Esophagus squamous epithelium (tissue), 5 donors: ENCODE measurements at places on chromosomes 5 and 9.

- no peak overlapping the region for H3K4me3 ChIP-seq
- H3K4me1 ChIP-seq = peaks cover 2% of the 10 kb centered on the region
- no peaks in the 10 kb centered on the region for H3K27me3 ChIP-seq
- no peak overlapping the region for H3K27ac ChIP-seq
- H3K36me3 ChIP-seq = no peaks in the 10 kb centered on the region
Observed at GRCh38 chr5:115351356-115352195, 55.1 kb upstream of the CCDC112 start.

DNA sequence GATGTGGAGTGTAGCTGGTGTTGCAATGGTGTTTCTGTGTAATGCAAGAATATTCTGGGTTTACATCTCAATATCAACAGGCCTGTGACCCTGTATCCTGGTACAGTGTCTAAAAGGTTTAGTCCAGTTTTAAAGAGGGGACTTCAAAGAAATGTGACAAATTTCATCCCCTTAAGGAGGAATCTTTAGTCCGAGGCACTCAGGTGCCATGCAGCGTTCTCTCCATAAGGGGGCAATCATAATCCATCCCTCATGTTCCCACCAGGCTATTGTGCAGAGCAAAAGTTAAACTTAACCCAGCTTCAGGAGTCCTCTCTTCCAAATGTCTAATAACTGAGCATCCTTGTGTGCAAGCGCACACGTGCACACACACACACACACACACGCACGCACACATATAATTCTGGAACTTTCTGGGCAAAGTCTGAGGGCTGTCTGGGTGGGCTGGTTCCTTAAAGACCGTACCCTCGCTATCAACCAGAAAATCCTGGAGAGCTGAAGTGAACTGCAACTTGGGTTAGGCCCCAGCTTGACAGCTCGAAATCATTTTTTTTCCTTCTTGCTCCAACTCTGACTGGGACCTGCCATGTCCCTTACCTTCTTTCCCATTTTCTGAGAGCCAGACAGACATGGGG is 46.0 kb downstream of the CRB2 start:
- no peak overlapping the region for H3K4me3 ChIP-seq
- no peaks in the 10 kb centered on the region for H3K36me3 ChIP-seq
- H3K27ac ChIP-seq = no peak overlapping the region
- DNase-seq = no peak
- peaks cover 11% of the 10 kb centered on the region for H3K4me1 ChIP-seq
- no peaks in the 10 kb centered on the region for H3K27me3 ChIP-seq

- DNase-seq = no peak
- no peaks in the 10 kb centered on the region for H3K36me3 ChIP-seq
- peak overlapping the region; percentile 68 for H3K27ac ChIP-seq
- no peaks in the 10 kb centered on the region for H3K27me3 ChIP-seq
- H3K4me1 ChIP-seq = peaks cover 46% of the 10 kb centered on the region
- H3K4me3 ChIP-seq = no peak overlapping the region
Observed at GRCh38 chr9:95494416-95495371, 22.1 kb downstream of the PTCH1 start.

GRCh38 chr5:14687023-14687665 is 22.6 kb downstream of the OTULIN start:
- peaks cover 83% of the 10 kb centered on the region for H3K36me3 ChIP-seq
- H3K4me1 ChIP-seq = no peaks in the 10 kb centered on the region
- no peaks in the 10 kb centered on the region for H3K27me3 ChIP-seq

- H3K4me1 ChIP-seq = no peaks in the 10 kb centered on the region
- no peaks in the 10 kb centered on the region for H3K36me3 ChIP-seq
- H3K27me3 ChIP-seq = no peaks in the 10 kb centered on the region
- H3K27ac ChIP-seq = no peak overlapping the region
Observed at GRCh38 chr5:74042959-74043358, 417.0 kb downstream of the ARHGEF28 start.

DNA sequence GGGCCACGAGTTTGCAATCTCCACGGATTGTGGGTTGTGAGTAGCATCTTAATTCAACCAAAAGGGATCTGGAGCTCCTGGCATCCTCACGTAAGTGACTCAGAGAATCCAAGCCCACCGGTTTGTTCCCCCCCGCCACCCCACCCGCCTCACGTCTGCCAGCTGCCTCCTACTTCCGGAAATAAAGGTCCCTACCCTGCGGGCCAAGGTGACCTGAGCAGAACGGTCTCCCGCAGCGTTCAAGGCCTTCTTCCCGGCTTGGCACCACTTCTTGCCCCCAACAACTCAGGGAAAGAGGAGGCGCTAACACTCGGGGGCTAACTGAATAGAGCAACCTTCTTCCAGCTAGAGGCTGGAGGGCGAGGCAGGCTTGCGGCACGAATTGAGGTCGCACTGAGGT is 8.8 kb upstream of the GPRIN1 start:
- peaks cover 11% of the 10 kb centered on the region for H3K27me3 ChIP-seq
- H3K27ac ChIP-seq = no peak overlapping the region
- no peaks in the 10 kb centered on the region for H3K36me3 ChIP-seq
- H3K4me1 ChIP-seq = peaks cover 14% of the 10 kb centered on the region
- no peak overlapping the region for H3K4me3 ChIP-seq

DNA sequence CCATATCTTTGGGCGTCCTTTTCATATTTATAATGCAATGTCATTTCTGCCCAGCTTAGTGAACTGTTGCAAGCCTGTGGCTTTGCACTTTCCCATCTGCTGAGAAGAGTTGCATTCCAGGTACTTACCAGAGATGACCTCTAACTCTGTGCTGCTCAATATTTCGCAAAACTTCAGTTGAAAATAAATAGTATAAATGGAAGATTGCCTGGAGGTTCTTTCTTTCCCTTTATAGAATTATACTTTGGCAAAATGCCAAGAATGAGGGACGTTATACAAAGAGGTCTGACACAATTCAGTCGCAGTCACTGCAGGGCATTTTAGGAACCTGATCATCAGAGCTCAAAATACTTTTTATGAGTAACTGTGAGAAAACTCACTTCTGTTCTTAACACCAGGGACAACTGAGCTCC is 18.9 kb upstream of the VLDLR start:
- no peaks in the 10 kb centered on the region for H3K36me3 ChIP-seq
- no peaks in the 10 kb centered on the region for H3K27me3 ChIP-seq
- DNase-seq = no peak
- no peaks in the 10 kb centered on the region for H3K4me1 ChIP-seq
- H3K27ac ChIP-seq = no peak overlapping the region
- H3K4me3 ChIP-seq = no peak overlapping the region

GRCh38 chr5:157961896-157962590 is 103.1 kb upstream of the CLINT1 start:
- H3K27me3 ChIP-seq = no peaks in the 10 kb centered on the region
- H3K36me3 ChIP-seq = no peaks in the 10 kb centered on the region
- H3K4me1 ChIP-seq = no peaks in the 10 kb centered on the region
- no peak for DNase-seq
- H3K4me3 ChIP-seq = no peak overlapping the region

- no peaks in the 10 kb centered on the region for H3K27me3 ChIP-seq
- H3K4me1 ChIP-seq = peaks cover 5% of the 10 kb centered on the region
- no peak for DNase-seq
- H3K4me3 ChIP-seq = no peak overlapping the region
- H3K27ac ChIP-seq = no peak overlapping the region
- H3K36me3 ChIP-seq = no peaks in the 10 kb centered on the region
Observed at GRCh38 chr9:135413086-135413375, 66.6 kb upstream of the PPP1R26 start.

DNA sequence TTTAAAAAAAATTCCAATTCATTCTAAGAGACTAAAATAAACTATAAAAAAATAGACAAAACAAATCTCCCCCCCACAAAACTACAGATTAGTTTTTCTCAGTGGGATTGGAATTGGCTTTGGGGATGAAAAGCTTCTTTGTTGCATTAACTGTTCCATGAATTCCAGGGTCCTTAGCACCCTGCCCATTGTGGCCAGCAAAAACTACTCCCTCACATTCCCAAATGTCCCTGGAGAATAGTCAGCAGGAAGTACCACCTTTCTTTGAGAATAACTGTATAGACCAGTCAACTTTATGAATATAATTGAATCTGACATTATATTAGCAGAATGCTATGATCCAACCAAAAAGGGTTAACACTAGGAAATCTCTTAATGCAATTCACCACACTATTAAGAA is 147.9 kb downstream of the LPAR1 start:
- no peaks in the 10 kb centered on the region for H3K36me3 ChIP-seq
- H3K27me3 ChIP-seq = no peaks in the 10 kb centered on the region
- no peak overlapping the region for H3K27ac ChIP-seq

DNA sequence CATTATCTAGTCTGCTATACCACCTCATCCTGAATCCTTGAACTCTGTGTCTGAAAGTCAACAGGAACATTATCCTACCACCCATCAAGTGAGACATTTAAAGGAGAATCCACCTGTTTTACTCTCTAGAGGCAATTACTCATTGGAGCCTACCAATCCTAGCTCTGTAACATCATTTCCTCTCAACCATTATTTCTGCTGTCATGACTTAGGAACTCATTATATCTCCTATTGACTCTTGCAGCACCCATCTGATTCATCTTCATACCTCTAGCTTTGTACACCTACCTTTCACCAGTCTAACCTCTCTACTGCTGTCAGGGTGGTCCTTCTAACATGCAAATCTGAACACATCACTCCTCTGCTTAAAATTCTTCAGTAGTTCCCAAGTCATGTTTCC is 481.5 kb downstream of the NFIB start:
- no peaks in the 10 kb centered on the region for H3K36me3 ChIP-seq
- H3K27me3 ChIP-seq = no peaks in the 10 kb centered on the region
- no peak overlapping the region for H3K27ac ChIP-seq
- DNase-seq = no peak
- no peaks in the 10 kb centered on the region for H3K4me1 ChIP-seq

DNA sequence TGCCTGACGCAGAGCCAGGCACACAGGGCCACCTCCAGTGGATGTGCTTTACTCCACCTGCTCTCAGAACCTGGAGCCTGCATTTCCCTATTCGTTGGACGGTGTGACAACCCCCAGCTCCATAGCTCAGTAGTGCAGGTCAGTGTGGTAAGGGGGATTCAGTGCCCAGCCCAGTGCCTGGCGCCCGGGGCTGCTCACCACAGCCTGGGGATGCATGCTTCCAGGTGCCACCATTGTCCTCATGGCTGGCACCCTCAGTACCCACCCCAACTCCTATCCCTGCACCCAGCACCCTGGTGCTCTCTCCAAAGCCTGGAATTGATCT is 32.8 kb upstream of the ADAMTS2 start:
- H3K36me3 ChIP-seq = no peaks in the 10 kb centered on the region
- H3K4me1 ChIP-seq = no peaks in the 10 kb centered on the region

GRCh38 chr5:21802869-21803490 is 1050.2 kb downstream of the CDH12 start:
- no peak overlapping the region for H3K27ac ChIP-seq
- no peaks in the 10 kb centered on the region for H3K27me3 ChIP-seq
- no peaks in the 10 kb centered on the region for H3K36me3 ChIP-seq
- H3K4me1 ChIP-seq = no peaks in the 10 kb centered on the region
- no peak for DNase-seq

- H3K27ac ChIP-seq = peak overlapping the region; percentile 91
- peaks cover 16% of the 10 kb centered on the region for H3K4me1 ChIP-seq
- H3K36me3 ChIP-seq = no peaks in the 10 kb centered on the region
- no peak for DNase-seq
- H3K27me3 ChIP-seq = peaks cover 6% of the 10 kb centered on the region
Observed at GRCh38 chr5:42951293-42951840, 88.8 kb downstream of the ANXA2R start.

DNA sequence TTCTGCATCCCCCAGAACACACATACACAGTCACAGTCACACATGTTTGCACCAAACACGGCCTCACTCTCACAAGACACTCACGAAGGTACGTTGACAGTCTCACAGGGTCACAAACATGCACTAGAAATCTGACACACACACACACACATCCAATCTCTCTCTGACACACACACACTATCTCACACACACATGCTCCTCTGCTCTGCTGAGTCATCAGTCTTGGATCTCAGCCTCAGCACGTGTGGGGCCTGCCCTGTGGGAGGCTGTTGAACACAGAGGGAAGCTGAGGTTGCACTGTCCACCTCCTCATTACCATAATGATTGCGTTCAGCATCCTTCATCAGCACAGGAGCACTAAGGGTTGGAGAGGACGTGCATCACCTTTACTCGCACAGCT is 188.8 kb downstream of the MTRR start:
- no peaks in the 10 kb centered on the region for H3K27me3 ChIP-seq
- H3K36me3 ChIP-seq = no peaks in the 10 kb centered on the region
- no peak overlapping the region for H3K4me3 ChIP-seq

DNA sequence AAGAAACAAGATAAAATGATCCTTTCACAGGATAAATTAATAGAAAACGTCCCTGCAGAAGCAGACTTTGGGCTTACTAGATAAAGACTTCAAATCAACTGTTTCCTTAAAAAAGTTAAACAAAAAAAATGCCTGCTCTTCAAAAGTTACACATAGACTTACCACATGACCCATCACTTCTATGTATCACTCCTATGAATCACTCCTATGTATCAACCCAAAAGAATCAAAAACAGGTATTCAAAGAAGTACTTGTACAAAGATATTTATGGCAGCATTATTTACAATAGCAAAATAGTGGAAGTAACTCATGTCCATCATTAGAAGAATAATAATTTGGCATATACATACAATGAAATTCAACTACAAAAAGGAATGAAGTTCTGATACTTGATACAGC is 56.3 kb upstream of the PRDM9 start:
- H3K36me3 ChIP-seq = no peaks in the 10 kb centered on the region
- no peaks in the 10 kb centered on the region for H3K27me3 ChIP-seq
- H3K27ac ChIP-seq = no peak overlapping the region
- no peak overlapping the region for H3K4me3 ChIP-seq
- no peak for DNase-seq

DNA sequence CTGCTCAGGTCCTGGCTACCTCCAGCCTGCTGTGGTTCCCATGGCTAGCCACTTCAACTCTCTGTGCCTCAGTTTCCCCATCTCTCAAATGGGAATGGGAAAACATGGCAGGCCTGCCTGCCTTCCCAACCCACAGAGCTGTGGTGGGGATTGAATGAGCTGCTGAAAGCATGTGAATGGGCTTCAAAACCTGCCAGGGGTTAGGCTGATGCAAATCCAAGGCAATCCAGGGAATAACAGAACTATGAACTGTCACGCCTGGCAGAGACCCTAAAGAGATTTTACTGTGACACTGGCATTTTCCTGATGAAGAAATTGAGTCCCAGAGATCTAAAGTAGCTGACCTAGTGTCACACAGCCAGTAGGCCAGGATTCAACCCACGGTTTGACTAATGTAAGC is 29.9 kb upstream of the TCF7 start:
- H3K27ac ChIP-seq = no peak overlapping the region
- H3K27me3 ChIP-seq = no peaks in the 10 kb centered on the region
- no peak for DNase-seq

- no peaks in the 10 kb centered on the region for H3K27me3 ChIP-seq
- no peak overlapping the region for H3K27ac ChIP-seq
- no peak for DNase-seq
- peaks cover 3% of the 10 kb centered on the region for H3K4me1 ChIP-seq
Observed at GRCh38 chr5:135657536-135658305, 78.9 kb upstream of the CXCL14 start.

DNA sequence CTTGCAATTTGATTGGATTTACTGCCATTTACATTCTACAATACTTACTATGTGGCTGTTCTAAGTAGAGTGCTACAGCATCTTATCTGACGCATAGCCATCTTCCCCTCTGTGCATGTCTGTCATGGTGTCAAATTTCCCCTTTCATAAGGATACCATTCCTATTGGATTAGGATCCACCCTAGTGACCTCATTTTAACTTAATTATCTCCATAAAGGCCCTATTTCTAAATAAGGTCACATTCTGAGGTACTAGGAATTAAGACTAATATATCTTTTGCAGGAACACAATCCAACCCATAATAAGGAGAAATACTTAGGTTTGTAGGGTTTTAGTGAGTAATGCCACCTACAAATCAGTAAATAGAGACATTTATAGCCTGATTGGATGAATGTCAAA is 268.0 kb downstream of the ADAMTSL1 start:
- H3K4me3 ChIP-seq = no peak overlapping the region
- H3K4me1 ChIP-seq = peaks cover 18% of the 10 kb centered on the region
- H3K27me3 ChIP-seq = no peaks in the 10 kb centered on the region
- H3K36me3 ChIP-seq = no peaks in the 10 kb centered on the region
- no peak overlapping the region for H3K27ac ChIP-seq
